Activated T-helper 17 cell treated with anti-CD3 and anti-CD28 coated beads, Interleukin-2, amount 50 U/mL, for 72 hours (primary cell): ENCODE measurements at places on chromosomes 6 and 20.

DNA sequence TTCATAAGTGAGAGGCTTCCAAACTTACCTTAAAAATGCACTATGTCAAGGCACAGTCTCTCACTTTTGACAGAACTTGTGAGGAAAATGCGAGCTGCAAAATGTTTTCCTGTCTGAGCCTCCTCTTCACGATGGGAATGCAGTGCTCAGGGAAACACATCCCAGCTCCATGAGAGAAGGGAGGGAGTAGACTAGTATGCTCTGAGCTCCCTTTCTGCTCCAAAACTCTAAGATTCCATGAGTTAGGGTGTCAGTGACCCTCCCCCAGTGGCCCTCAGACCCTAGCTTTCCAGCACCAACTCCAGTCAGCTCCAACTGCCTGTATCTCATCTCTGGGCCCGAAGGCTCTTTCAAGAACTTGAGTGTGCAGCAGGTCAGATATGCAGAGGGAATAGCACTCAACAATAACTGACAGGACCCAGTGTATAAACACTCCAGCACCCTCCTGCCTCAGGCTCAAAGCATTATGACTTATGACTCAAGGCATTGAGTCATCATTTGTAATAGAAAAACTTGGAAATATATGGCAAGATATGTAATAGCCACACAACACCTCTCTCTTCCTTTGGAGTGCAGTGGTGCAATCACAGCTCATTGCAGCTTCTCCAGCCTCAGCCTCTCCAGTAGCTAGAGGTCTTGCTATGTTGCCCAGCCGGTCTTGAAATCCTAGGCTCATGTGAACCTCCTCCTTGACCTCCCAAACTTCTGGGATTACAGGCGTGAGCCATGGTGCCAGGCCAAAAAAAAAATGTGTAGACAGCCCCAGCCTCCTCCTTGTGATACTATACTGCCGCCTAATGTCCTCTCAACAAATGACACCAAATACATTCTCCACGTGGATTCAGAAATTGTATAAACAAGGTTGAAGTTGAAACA lies 16.7 kb upstream of the ENTPD6 start:
- peak; percentile 67 for ATAC-seq

DNA sequence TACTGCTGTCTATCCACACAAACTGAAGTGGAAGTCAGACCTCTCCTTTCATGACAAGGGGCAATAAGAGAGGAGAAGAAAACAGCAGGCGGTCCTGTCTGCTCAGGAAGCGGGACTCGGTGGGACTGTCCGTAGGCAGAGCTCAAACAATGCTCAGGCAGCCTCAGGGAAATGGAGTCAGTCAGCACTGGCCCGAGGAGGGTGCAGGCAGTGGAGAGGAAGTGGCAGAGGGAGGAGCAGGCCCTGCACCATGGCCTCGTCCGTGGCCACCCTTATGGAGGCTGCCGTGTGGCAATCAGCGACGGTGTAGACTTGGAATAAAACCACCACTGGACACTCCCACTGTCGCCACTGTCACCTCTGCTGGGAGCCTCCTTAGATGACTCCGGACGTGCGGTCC lies 19.6 kb downstream of the FOXC1 start:
- ATAC-seq, result no peak

- ATAC-seq, result no peak
Observed at GRCh38 chr6:108251252-108251651, 9.6 kb downstream of the SNX3 start.

GRCh38 chr20:24829649-24830370 lies 119.3 kb upstream of the CST7 start:
- no peak for ATAC-seq

DNA sequence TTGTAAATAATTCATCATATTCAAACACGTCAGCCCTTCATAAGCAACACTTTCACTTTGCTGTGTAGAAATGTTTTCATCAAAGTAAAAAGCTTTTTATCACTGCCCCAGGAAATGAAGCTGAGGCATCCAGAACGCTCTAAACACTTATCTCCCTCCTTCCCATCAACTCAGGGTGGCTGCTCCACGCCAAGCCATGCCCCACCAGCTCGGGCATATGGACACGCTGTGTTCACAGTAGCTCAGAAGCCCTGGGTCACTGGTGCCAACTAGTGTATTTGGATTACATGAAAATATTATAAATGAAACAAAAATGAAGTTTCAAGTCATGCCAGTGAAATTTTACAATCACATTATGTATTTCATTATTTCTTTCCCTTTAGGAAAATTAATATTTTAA lies 10.3 kb downstream of the PDE10A start:
- ATAC-seq, result no peak

GRCh38 chr20:4665591-4665990 lies 56.1 kb upstream of the PRND start:
- peak; percentile 63 for ATAC-seq

DNA sequence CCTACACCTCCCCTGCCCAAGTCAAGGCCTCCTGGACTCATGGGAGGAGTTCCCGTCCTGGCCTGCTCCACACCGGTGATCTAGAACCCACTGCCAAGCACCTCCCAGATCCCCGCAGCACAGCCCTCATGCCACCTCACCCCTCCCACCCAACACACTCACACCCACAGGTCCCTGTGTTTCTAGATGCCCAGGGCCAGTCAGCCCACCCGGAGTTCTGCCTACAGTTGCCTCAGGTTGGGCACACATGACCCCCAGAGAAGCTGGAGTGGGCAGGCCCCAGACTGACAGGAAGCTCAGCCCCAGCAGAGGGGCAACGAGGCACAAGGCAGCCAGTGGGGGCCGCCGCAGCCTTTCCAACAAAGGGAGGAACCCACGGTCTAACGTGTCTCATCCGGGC lies 29.6 kb downstream of the RRBP1 start:
- no peak for ATAC-seq
